NCI-H69 (cell line): ENCODE measurements at places on chromosomes 12 and 14.

- no peak for DNase-seq
Observed at GRCh38 chr12:21323736-21324135, 11.0 kb downstream of the SLCO1A2 start.

GRCh38 chr12:118107011-118107410 is 3.2 kb upstream of the VSIG10 start:
- no peak for DNase-seq

DNA sequence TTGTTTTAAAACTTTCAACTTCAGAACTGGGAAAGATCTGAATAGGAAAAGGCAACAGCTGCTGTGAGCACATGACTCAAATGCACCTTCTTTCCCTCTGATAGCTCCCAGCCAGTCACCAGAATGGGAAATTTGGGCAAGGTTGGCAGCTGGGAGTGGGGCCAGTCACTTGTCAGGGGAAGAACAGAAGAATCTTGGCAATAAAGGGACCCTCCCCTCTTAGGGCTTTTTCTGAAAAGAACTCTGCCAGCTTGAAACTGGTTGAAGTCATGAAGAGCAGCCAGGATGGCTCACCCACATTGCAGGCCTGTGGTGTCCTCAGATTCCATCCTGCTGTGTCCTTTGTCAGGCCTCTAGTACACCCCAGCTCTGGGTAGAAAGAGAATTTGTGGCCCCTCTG is 10.3 kb upstream of the RIC8B start:
- no peak for DNase-seq

GRCh38 chr12:24664161-24664880 is 284.6 kb downstream of the BCAT1 start:
- DNase-seq, result no peak

DNA sequence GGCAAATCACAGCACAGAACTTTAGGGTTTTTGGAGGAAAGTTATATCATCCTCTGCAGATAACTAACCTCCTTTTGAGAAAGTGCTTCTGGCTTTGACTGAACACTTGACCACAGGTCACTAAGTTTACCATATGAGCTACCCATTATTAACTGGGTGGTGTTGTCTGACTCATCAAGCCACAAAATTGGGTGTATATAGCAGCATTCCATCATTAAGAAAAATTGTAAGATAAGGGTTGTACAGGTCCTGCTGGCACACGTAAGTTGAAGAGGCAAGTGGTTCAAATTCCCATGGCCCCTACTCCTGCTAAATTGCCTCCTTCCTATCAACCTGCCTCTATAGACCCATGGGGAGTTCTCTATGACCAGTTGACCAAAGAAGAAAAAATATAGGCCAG is 39.5 kb downstream of the L2HGDH start:
- no peak for DNase-seq

- DNase-seq, result no peak
Observed at GRCh38 chr12:52226446-52226845, 6.6 kb upstream of the KRT7 start.

DNA sequence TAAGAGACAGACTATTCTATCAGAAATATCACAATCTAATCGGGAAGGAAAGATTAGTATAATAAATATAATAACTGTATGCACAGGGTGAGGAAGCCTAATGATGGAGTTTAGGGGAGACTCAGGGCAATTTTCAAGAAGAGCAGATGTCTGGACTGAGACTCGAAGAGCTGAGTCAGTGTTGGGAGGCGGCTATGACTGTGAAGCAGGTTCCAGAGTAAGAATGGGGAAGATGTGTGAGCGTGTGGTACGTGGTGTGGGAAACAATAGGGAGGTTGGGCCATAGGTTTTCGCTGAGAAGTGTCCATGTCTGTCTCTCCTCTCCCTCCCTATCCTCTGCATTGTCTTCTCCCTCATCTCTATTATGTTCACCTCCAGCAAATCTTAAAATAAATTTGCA is 85.6 kb downstream of the LMO3 start:
- no peak for DNase-seq
